ENCODE measurements at places on chromosomes 1 and 21. TPM values are rescaled to one million over a fixed set of nuclear protein-coding genes. Genes with fewer than 3 reads are reported as not detected.

Gene DNASE2B
- 26.1 TPM for total RNA-seq

Gene KPRP
- not detected for total RNA-seq

Gene USP48
- 61.9 TPM for total RNA-seq

GRCh38 chr1:229408458-229409037, 25.3 kb downstream of the ACTA1 start:
- DNase-seq = no peak

- DNase-seq = no peak
Observed at GRCh38 chr21:38822778-38823238, 17.1 kb downstream of the ETS2 start.

DNA sequence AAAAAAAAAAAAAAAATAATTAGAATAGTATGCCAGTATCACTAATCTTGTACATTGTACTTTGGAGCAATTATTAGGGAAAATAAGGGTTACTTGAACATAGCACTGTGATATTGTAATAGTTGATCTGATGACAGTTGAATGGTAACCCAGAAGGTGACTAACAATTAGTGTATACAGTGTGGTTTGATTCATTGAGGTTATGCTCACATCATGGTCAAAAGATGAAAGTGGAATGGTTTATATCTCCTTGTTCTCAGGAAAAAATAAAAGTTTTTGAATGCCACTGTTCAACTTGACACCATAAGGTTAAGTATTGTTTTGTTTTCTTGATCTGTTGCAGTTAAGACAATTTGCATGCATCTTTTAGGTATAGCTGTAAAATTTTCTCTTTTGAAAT, 87.0 kb downstream of the GPR52 start:
- no peak for DNase-seq

All from lower lobe of right lung (tissue), 2 donors.